NCI-H510A treated with DMSO at 0.1 percent for 48 hours (cell line): ENCODE measurements at places on chromosomes 6 and 20.

DNA sequence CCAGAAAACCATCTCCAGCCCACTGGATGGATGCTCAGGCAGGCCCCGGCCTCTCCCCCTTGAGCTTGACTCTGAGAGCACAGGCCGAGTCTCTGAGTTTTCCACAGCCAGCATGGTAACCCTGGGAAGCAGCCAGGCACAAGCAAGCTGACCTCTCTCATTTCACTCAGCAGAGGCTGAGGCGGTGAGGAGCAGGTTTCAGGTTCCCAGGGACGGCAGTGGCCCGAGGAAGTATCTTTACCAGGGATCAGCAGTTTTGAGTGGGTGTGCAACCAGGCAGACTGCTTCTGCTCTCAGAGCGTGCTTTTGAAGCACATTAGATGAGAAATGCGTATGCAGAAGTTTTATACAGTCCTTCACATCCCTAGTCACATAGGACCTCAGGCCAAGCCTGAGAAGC is 12.6 kb downstream of the HCK start:
- DNase-seq = no peak

DNA sequence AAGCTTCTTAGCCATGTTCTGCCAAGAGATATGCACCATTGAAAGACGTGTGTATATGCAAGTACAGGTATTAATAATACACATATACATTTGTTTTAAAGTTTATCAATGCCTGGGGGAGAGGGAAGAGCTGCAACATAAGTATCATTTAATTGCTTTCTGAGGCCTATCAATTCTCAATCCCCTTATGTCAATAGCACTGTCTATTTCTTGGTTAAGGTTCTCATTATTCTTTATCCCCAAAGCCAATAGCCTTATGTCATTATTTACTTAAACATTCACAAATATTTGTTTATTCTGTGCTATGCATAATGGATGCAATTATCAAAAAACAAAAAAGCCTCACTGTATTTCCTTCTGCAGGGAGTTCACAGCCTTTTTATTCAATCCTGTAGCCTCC is 350.3 kb upstream of the KCNQ5 start:
- no peak for DNase-seq

DNA sequence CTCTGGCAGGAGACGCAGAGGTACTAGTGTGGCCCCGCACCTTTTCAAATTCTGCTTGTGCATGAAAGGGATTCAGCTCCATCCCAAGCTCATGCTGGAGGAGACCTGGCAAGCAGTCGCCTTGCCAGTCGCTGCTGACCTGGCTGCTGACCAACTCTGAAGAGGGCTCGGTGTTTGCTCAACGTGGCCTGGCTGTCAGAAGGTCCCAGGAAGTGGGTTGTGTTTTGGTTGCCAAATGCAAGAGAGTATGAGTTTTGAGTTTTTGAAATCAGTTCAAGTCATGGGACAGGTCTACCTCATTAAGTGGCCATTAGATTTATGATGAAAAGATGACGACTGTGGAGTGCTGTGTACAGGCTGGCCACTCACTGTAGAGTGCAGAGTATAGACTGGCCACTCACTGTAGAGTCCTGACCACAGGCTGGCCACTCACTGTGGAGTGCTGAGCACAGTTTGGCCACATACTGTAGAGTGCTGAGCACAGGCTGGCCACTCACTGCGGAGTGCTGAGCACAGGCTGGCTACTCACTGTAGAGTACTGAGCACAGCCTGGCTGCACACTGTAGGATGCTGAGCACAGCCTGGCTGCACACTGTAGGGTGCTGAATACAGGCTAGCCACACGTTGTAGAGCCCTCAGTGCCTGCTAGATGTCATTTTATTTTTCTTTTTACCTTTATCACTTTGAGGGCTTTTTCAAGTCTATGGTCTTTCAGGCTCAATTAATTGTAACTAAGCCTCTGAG is 193.9 kb downstream of the ZNF217 start:
- no peak for DNase-seq

- DNase-seq = no peak
These were observed 206.6 kb downstream of the TASP1 start for GRCh38 chr20:13432126-13432525.

- DNase-seq = no peak
These were observed 16.6 kb upstream of the TXLNB start for GRCh38 chr6:139308286-139308916.

GRCh38 chr6:130632277-130632676 is 194.9 kb upstream of the SMLR1 start:
- no peak for DNase-seq

- DNase-seq = no peak
These were observed 25.8 kb downstream of the NKAIN2 start for GRCh38 chr6:123829302-123829953.

GRCh38 chr20:43977252-43977651 is 62.6 kb downstream of the TOX2 start:
- no peak for DNase-seq

DNA sequence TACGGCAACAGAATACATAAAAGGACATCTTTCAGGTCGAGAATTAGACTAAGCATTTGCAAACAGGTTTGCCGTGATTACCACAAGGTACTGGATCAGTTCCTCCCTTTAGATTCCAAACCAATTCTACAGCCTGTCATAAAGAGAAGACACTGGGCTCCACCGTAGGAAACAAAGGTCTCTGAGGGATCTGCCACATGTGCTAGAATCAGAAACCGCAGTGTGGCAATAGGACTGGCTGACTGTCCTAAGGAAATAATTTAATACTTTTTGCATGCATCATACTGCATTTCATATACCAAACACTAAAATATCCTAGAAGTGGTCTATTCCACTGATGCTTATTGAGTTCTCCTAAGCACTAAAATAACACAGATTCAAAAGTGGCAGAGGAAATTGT is 59.2 kb downstream of the POPDC3 start:
- no peak for DNase-seq

DNA sequence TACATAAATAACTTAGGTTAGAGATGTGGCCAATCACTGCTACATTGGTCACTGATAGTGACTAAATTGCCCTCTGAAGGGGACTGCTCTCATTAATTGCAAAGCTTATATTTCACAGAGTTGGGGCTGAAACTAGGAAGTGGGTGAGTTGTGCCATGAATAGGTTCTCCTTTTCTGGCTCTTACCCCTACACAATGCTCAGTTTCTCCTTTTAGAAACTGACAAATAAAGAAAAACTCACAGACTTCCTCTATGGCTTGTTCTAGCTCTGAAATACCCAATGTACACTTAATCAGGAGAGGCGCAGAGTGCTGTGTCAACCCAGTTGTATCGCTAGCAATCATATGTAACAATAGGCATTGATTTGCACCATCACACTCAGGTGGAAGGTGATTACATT is 41.2 kb upstream of the PROKR2 start:
- DNase-seq = no peak

DNA sequence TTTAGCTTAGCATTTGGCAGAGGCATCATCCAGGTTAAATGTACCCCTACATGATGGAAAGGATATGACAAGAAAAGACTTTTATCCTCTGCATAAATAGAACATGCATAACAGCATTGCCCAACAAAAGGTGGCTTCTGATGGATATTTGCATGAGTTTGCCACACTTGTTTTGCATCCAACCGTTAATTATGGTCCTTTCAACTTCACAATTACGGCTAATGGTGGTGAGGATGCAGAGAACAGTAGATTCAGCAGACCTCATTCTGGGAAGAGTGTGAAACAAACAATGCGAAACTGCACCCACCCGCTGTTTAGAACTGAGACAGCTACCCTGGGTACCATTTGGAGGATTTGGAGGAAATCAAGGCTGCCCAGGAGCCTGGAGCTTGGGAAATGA is 690.9 kb upstream of the CHD6 start:
- DNase-seq = no peak

GRCh38 chr6:52365317-52365716 is 3.4 kb downstream of the PAQR8 start:
- DNase-seq = no peak

- peak; percentile 12 for DNase-seq
These were observed 115.4 kb downstream of the DTNBP1 start for GRCh38 chr6:15547400-15547799.

GRCh38 chr6:25220857-25221256 is 58.3 kb upstream of the CARMIL1 start:
- DNase-seq = no peak

DNA sequence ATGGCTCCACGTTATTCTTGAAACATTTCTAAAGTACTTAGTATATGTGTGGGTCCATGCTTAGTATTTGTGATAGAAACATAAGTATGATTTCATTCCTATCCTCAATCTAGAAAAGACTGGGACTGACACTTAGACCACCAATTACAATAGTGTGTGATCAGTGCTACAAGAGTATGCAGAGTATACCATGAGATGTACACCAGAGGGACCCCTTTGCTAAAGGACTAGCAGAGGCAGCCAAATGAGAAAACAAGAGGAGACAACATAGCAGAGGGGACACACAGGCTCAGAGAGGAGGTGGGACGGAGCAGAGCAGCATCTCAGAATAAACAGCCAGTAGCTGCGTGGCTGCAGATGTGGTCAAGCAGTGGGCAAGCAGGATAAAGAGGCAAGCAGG is 21.0 kb downstream of the RMND1 start:
- no peak for DNase-seq

- DNase-seq = no peak
These were observed 21.8 kb downstream of the LMBRD1 start for GRCh38 chr6:69774740-69775584.

DNA sequence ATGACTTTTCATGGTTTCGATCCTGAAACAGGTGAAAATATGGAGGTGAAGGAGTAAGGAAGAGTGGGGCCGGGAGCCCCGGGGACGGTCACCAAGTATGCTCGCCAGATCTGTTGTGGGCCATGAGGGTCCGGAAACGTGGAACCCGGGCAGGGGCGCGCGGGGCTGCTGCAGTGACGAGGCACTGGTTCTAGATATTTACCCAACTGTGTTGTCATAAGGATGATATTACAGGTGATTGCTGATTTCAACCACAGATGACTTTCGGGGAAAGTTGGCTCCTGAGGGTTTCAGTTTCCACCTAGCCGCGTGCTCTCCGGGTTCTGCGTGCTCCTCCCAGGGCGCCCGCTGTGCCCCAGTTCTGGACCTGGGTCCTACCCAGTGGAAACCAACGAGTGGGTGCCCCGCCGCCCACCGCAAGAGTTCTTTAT is 12.2 kb downstream of the RAET1G start:
- no peak for DNase-seq

- DNase-seq = no peak
These were observed 3.6 kb downstream of the ADISSP start for GRCh38 chr20:3763671-3764601.

DNA sequence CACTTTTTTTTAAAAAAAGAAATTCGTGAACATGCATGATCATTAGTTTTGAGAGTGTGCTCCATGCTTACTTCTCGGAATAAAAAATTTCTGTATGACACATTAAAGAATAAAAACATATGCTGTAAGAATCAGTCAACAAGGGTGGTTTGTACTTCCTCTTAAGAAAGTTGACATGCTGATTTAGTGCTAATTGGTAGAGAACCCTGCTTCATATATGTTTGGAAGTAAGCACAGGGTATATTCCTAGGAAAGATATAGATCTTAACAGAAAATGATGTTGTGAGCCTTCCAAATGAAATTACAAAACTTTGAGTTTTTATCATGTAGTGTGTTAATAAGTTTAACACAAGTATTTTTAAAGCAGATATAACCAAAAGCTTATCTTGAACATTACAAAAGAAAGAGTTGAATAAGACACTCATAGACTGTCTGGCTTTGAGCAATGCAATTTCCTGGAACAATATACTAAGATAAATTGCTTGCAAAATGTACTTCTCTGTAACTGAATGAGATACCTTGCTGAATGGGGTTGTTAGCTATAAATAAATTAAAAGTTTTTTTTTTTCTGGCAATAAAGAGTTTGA is 13.8 kb upstream of the VIP start:
- DNase-seq = no peak

DNA sequence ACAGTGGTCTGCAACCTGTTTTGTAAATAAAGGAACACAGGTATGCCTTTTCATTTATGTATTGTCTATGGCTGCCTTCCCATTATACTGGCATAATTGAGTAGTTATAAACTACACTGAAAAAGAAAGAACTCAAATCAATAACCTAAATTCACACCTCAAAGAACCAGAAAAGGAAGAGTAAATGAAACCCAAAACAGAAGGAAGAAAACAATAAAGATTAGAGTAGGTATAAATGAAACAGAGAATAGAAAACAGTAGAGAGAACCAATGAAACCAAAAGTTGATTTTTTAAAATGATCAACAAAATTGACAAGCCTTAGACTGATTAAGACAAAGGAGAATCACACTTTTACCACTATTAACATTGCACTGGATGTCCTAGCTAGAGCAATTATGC is 34.7 kb downstream of the FAM184A start:
- DNase-seq = no peak

GRCh38 chr20:24452498-24453127 is 16.8 kb upstream of the SYNDIG1 start:
- DNase-seq = no peak

GRCh38 chr6:18586133-18586532 is 199.0 kb downstream of the RNF144B start:
- DNase-seq = no peak

DNA sequence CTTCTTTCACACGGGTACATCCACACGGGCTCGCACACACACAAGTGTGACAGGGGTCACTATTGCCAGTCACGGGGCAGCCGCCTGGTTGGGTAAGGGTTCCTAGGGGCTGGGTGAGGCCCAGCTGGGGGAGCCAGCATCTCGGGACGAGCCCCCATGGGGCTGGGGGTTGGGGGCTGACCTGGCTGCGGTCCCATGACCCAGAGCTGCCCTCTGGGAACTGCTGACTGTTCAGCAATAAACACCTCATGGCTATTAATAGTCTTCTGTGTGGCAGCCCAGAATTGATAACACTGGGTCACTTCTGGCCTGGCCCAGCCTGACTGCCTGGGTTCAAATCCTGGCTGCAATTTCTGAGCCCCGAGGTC is 23.8 kb downstream of the VEGFA start:
- no peak for DNase-seq
